RWPE2 (cell line): ENCODE measurements at places on chromosomes 16 and 17.

- no peak for DNase-seq
Measured at GRCh38 chr17:27207073-27207513, 86.8 kb upstream of the WSB1 start.

DNA sequence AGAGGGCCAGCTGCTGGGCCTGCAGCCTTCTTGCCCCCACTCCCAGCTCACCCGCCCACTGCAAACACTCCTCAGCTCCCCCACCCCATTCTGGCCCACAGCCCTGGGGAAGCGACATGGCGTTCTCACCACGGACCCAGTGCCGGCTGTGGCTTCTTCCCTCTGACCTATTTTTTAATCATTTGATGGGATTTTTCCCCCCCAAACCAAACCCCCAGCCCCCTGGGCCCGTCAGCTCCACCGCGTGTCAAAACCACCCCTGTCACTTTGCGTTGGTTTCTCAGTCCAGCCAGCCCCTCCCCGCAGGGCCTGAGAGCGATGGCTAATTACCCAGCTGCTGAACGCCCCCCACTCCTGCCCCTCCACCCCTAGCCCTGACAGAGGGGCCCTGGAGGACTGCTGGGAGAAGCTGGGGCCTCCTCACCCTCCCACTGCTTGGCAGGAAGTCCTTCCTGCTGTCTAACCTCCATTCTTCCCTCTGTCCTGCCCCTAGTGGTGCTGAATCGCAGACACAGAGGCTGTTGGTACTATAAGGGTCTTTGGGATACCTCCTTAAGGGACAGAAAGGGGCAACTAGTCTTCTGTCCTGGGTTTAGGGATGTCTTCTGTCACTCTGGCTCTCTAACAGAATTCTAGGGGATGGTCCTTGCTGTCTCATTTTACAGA lies 7.5 kb upstream of the TBX21 start:
- no peak for DNase-seq

DNA sequence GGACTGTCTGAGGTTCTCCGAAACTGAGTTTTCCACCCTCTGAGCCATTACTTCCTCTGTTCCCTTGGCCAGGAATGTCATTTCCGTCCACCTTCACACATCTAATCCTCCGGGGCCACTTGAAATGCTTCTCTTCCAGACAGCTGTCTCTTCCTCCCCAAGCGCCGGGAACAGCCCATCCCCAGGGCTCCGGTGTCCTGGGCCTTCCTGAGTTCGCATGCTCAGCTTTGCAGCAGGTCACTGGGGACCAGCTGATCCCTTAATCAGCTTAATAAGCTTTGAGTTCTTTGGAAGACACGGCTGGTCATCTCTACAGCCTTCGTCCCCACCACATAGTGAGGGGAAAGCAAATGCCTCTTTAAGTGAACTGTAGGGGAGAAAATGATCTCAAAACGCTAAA lies 123.4 kb downstream of the DYNLRB2 start:
- DNase-seq: no peak

- DNase-seq: no peak
Measured at GRCh38 chr17:41540921-41541625, 13.0 kb upstream of the KRT19 start.
